ENCODE measurements at places on chromosomes 5 and 9.

DNA sequence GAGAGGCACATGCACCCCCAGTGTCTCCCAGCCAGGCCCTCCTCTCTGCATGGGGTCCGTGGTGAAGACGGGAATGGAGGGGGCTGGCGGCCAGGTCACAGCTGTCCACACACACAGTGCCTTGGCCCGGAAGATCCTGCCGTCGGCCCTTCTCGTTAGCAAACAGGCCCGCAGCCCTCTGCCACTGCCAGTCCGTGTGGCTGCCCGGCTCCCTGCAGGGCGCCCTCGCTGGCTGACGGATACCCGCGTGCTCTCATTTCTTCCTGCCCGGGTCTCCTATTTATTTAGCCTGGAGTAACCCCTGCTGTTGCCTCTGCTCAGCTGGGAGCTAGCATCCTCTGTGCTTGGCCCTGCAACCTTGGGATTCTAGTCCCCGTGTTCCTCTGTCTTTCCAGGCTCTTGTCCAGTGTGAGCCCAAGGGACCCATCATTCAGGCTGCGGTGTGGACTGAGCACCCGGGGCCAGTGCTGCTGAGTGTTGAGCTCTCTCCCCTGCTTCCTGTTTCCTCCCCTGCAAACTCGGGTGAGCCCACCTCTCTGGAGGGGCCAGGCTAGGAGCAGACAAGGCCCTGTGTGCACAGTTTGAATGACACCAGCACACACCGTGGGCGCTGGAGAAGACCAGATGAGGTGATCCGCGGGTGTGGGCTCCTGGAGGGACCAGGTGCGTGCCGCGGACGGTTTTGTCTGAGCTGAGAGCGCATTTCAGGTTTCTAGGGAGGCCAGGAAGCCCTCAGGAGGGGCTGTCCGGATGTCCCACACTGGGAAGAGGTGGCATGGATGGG, 14.6 kb upstream of the RNU6ATAC start:
- DNase-seq = no peak

GRCh38 chr9:100425758-100426157, 1.2 kb upstream of the MSANTD3 start:
- no peak for DNase-seq

DNA sequence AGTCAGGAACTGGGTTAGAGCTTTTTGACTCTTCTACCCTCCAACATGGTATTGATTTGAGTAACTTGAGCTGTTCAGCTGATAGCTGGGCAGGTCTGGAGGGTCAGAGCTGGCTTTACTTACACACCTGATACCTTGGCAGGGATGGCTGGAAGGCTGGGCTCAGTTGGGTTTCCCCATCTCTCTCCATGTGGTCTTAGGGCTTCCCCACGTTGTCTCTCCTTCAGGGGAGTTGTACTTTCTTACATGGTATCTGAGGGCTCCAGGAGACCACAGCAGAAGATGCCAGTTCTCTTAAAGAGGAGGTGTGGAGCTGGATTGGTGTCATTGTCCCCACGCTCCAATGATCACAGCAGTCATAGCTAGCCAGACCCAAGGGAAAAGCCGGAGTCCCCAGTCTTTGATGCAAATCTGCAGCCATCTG, 25.6 kb downstream of the ISOC1 start:
- DNase-seq = no peak

- peak; percentile 52 for DNase-seq
Measured at GRCh38 chr9:98707166-98708102, 1.3 kb downstream of the GABBR2 start.

DNA sequence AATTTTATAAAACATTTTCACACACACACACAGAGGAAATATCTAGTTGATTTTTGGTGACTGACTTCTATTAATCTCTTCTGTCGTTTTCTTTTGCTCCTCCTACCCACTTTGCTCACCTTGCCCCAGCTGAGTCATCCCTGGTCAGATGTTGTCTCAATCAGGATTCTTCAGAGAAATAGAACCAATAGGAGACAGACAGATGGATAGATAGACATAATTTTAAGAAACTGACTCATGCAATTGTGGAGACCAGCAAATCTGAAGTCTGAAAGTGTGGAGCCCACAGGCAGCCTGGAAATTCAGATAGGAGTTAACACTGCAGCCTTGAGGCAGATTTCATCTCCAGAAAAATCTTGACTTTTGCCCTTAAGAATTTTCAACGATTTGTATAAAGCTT, 37.0 kb upstream of the PIK3R1 start:
- DNase-seq = no peak

GRCh38 chr9:17081814-17082213, 53.0 kb upstream of the CNTLN start:
- DNase-seq = no peak

DNA sequence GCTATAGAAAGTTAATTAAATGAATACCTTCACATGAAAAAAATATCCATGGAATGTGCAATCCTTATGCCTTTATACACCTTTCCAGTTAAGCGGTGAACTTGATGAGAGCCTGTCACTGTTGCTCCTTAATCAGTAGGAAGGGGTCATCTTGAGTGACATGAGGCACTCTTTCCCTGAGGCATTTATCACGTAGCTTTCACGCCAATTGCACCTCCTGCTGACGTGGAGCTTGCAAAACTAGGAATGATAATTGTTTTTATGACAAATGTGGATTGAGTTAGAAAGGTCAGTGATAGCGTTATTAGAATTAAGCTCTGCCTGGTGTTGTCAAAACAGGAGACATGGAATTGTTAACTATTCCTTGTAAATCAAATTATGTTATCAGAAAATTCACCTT, 79.7 kb downstream of the SLF1 start:
- no peak for DNase-seq

DNA sequence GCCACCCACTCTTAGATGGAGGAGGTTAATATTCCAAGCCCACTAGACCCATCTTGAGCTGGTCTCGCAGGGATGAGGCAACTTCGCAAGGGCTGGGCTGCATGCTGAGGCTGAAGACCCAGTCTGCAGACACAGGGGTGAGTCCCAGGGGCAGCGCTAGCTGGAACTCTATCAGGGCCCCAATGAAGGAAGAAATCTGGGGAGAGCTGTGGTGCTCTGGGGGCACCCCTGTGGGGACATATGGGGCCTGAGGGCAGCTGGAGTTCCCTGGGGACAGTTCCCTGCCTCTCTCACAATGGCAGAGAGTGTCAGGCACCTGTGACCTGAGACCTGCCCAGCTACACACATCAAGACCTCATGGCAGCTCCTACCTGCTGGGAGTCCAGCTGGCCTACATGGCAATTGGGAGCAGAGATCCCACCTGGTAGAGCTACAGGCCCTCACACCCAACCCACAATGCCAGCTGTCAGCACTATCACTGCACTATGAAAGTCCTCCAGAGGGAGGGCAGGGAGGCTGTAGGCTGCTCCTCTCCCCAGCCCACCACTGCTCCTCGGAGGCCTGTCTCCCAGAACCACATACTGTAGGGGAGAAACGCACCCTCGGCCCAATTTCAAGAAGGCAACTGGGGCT, 202.2 kb downstream of the GABBR2 start:
- DNase-seq = no peak

DNA sequence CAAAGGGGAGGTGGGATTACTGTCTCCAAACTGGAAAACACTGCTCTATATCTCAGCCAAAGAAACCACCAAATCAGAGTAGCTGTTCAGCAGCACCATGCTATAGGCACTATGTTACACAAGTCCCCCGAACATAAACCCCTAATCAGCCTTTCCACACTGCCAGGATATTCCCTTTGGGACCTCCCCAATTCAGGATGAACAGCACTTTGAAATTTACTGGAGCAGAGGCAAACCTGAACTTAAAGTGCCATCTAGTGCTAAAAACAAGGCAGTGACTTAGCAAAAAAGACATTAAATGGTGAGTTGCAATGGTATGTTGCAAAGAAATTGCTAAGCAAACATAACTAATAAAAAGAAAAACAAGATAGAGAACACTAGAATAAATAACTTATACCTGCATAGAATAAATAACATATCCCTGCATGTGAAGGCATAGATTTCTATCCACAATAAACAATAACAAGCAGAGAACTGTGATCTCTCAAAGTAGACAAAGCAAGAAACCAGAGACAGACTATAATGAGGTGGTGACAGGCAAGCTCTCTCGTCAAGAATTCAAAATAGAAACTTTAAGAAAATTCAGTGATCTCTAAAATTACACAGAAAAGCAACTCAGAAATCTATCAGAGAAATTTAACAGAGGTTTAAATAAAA, 584.4 kb upstream of the ACO1 start:
- peak; percentile 16 for DNase-seq

- no peak for DNase-seq
Measured at GRCh38 chr9:134247918-134248631, 78.2 kb upstream of the RXRA start.

GRCh38 chr9:22204240-22204639, 195.1 kb upstream of the CDKN2B start:
- DNase-seq = no peak

GRCh38 chr5:92644266-92644886, 936.6 kb downstream of the NR2F1-AS1 start:
- no peak for DNase-seq

- DNase-seq = peak; percentile 30
Measured at GRCh38 chr5:92378966-92379611, 996.0 kb upstream of the ARRDC3 start.

GRCh38 chr5:54186912-54187445, 123.4 kb downstream of the ARL15 start:
- DNase-seq = no peak

GRCh38 chr5:16539169-16539666, 73.6 kb upstream of the ZNF622 start:
- DNase-seq = no peak

- DNase-seq = no peak
Measured at GRCh38 chr5:179401-179800, 11.9 kb upstream of the LRRC14B start.

GRCh38 chr9:28758341-28758740, 1185.1 kb upstream of the C9orf72 start:
- no peak for DNase-seq

- DNase-seq = no peak
Measured at GRCh38 chr5:15421921-15422412, 78.0 kb upstream of the FBXL7 start.

GRCh38 chr9:27599102-27599869, 26.0 kb upstream of the C9orf72 start:
- no peak for DNase-seq

- DNase-seq = no peak
Measured at GRCh38 chr9:114805670-114806525, at the start of gene TNFSF15. Gene TNFSF15, minus strand, starts transcription at chr9:114806039. Its CDS starts 27 bp downstream, at chr9:114806012.

DNA sequence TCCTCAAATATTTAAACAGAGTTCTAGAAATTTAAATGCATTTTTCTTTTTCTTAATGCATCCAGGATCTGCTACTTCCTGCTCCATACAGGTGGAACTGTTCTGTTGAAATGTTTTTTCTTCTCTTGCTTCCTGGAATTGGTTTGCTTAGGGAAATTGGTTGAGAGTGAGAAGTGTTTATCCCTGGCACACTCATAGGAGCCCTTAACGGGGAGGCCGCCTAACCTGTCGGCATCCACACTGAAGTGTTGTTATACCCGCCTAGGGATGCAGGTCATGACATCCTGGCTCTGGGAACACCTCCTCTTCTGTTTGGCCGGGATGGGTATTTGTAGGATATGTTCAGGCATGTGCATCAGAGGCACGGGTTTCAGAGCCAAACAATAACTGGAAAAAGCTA, 239.7 kb downstream of the GADD45G start:
- no peak for DNase-seq

DNA sequence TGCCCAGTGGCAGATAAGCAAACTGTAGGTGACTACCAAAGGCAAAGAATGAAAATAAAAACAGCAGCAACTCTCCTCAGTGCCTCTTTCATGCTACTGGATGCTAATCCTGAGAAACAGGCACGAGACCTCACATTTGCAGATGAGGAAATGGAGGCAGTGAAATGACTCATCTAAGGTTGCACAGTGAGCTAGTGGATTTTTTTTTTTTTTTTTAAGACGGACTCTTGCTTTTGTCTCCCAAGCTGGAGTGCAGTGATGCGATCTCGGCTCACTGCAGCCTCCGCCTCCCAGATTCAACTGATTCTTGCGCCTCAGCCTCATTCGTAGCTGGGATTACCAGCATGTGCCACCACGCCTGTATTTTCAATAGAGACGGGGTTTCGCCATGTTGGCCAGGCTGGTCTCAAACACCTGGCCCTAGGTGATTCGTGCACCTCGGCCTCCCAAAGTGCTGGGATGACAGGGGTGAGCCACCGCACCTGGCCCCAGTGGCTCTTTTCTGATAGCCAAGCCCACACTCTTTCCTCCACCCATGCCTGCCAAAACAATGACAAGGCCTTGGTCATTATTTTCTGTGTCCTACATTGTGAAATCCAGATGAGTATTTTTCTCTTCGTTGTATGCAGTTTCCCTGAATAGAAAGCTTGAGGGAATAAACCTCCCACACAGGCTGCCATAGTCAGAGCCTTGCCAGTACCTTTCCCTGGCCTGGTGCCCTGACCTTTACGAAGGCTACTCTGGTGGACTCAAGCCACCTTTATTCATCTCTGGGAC, 19.2 kb downstream of the DOCK2 start:
- DNase-seq = no peak

DNA sequence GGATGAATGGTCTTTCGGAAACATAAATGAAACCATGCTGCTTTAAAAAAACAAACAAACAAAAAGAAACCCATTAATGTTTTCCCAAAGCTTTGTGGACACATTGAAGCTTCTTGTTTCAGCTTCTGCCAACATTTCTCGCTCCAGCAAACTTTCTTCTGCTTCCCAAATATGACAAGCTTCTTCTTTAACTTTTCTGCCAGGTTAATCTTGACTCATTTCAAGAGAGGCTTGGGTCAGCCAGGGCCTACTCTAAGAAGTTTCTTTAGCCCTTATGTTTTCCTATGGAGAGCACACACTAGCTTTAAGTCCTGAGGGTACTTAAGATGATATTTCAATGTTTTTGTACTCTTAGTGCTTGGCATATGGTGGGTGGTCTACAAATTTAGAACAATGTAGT, 6.1 kb downstream of the ANXA1 start:
- no peak for DNase-seq

GRCh38 chr9:113548221-113549041, 84.9 kb downstream of the RGS3 start:
- peak; percentile 64 for DNase-seq

DNA sequence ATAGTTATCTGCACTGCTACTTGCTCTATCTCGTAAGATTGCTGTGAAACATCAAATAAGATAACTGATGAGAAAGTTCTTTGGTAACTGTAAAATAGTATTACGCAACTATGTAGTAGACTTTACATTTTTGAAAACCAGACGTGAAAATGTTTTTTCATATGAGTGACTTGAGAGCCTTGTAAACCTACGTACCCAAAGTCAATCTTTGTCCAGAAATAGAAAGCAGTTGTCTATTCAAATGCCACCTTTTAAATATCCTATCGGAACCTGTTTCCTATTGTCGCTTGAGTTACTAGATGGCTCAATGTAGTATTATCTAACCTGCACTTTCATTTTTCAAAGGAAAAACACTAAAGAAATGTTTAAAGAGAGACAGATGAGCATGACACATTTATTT, 1.6 kb downstream of the FNIP1 start:
- DNase-seq = no peak

DNA sequence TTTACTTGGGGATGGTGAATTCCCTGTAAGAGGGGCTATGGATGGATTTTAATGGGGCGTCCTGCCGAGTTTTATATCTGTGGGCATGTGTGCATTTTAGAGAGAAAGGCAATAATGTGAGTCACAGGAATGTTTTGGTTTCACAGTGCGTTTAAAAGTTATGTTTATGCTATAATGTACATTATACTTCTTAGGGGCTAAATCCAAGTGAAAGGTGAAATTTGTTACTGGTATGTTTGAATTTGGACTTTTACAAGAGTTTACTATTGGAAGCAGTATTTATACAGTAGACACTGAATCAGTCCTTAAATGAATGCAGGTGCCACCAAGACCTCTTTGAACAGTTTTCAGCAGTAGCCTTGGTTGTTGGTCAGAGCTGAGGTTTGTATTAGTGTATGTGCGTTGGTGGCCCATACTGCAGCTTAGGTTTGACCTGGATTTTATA, 5.6 kb downstream of the JMY start:
- no peak for DNase-seq
